ENCODE measurements at places on chromosomes 11 and 22. TPM values are rescaled to one million over a fixed set of nuclear protein-coding genes. Genes with fewer than 3 reads are reported as not detected.

DNA sequence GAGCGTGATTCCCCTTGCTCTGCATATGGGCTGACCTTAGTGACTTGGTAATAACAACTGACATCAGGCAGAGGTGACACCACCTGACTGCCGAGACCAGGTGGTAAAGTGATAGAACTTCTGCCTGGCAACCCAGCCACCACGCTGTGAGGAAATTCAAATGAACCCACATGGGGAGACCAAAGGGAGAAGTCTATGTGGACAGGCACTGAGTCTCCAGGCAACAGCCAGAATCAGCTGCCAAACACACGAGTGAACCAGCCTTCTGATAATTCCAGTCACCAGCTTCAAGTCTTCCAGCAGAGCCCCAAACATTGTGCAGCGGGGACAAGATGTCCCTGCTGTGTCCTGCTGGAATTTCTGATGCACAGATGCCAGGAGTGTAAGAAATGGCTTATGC, 29.7 kb downstream of the SPATA19 start:
- no peaks in the 10 kb centered on the region for H3K4me1 ChIP-seq
- H3K27me3 ChIP-seq, result no peaks in the 10 kb centered on the region
- no peak for DNase-seq
- H3K4me3 ChIP-seq, result no peak overlapping the region
- H3K27ac ChIP-seq, result no peak overlapping the region

- DNase-seq, result no peak
- peaks cover 26% of the 10 kb centered on the region for H3K4me1 ChIP-seq
- H3K27me3 ChIP-seq, result no peaks in the 10 kb centered on the region
- H3K27ac ChIP-seq, result peak overlapping the region; percentile 51
Observed at GRCh38 chr11:85810521-85810870, 445 bp downstream of the SYTL2 start.

- no peak overlapping the region for H3K4me3 ChIP-seq
Observed at GRCh38 chr11:63880403-63880790, 36.6 kb downstream of the RCOR2 start.

DNA sequence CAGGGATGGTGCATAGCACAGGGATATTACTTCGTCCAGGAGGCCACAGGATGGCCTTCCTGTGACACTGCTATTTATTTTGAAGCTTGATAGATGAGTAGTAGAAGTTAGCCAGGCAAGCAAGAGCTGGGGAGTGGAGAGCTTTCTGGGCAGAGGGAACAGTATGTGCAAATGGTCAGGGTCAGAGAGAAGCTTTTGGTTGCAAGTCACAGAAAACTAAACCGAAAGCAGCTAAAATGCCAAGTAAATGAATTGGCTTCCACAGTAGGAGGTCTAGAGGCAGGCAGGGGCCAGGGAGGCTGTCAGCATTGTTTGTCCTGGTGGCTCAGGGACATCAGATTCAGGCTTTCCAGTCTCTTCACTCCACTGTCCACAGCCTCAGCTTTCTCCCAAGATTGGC, 247.5 kb downstream of the GRIK4 start:
- H3K27me3 ChIP-seq, result no peaks in the 10 kb centered on the region
- DNase-seq, result no peak
- no peaks in the 10 kb centered on the region for H3K36me3 ChIP-seq
- H3K4me1 ChIP-seq, result no peaks in the 10 kb centered on the region
- no peak overlapping the region for H3K27ac ChIP-seq

DNA sequence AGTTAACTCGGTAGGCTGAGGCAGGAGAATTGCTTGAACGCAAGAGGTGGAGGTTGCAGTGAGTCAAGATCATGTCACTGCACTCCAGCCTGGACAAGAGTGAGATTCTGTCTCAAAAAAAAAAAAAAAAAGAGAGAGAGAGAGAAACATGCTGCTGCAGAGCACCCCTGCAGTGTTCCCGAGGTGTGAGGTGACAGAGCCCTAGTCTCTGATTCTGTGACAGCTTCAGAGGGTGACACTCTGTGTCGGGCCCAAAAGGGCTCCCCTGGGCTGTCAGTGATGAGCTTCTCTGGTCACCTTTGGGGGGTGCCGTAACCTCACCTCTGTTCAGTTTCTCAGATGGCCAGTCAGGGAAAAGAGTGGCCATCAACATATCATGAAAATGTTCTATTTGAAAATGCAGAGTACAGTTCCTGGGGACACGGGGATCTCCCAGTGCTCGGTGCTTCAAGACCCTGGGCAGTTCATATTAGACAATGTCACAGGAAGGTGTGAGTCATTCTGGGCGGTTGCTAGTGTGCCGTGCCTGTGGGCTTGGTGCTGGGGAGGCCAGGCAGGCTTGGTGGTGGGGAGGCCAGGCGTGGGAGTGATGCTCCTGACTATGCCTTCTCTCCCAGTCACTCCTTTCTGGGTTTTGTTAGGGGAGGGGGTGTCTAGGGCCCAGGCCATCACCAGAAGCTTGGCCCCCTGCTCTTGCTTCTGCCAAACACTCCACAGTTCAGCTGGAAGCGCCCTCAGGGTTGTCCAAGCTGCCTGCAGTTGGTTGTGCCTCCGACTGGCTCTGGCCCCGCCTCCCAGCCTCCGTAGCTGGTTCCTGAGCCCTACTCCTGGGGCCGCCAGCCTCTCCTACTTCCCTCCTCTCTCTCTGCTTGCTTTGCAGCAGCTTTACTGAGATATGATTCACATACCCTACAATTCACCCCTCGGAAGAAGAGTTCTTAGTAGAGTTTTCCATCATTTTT, 52.5 kb upstream of the CLDN5 start:
- no peak overlapping the region for H3K4me3 ChIP-seq
- no peak for DNase-seq
- H3K36me3 ChIP-seq, result no peaks in the 10 kb centered on the region
- H3K27ac ChIP-seq, result no peak overlapping the region
- no peaks in the 10 kb centered on the region for H3K27me3 ChIP-seq

DNA sequence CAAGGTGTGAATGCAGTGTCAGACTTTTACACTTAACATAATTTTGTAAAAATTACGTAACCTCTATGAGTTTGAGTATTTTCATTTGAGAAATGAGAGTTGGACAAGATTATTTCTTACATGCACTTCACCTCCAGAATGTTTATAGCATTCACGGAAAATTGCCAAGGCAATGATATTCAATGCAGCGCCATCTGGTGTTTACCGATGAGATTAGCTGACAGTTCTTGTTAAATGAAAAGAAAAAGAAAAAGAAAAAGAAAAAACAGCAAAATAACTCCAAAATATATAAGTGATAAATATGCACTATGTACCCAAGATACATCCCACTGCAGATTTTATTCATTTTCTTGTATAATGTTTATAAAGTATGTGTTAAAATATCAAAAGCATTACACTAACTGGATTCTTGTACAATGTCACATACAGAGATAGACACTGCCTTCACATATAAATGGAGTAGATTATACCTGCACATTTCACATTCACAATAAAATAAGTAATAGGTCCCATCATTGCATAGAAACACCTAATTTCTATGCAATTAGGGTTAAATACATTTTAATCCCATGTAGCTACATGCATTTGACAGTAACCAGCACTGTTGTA, 976.3 kb upstream of the FAT3 start:
- H3K27ac ChIP-seq, result no peak overlapping the region
- DNase-seq, result no peak
- no peaks in the 10 kb centered on the region for H3K27me3 ChIP-seq
- no peak overlapping the region for H3K4me3 ChIP-seq
- no peaks in the 10 kb centered on the region for H3K4me1 ChIP-seq

DNA sequence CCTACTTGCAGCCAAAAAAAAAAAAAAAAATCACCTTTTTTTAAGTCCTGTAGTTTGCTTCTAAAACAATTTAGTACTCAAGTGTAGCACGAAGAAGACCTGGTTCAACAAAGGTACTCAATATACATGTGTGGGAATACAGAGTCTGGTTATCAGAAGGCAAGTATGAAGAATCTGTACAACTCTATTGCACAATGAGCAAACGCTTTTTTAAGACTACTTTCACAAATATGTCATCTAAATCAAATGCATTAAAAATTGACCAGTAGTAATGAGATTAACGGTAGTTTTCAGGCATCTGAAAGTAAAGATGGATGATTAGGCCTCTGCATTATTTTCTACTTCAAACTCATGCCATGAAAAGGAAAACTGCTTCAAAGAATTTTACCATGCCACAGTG, 9.5 kb downstream of the CHORDC1 start:
- peaks cover 27% of the 10 kb centered on the region for H3K36me3 ChIP-seq
- no peak for DNase-seq
- no peak overlapping the region for H3K27ac ChIP-seq

DNA sequence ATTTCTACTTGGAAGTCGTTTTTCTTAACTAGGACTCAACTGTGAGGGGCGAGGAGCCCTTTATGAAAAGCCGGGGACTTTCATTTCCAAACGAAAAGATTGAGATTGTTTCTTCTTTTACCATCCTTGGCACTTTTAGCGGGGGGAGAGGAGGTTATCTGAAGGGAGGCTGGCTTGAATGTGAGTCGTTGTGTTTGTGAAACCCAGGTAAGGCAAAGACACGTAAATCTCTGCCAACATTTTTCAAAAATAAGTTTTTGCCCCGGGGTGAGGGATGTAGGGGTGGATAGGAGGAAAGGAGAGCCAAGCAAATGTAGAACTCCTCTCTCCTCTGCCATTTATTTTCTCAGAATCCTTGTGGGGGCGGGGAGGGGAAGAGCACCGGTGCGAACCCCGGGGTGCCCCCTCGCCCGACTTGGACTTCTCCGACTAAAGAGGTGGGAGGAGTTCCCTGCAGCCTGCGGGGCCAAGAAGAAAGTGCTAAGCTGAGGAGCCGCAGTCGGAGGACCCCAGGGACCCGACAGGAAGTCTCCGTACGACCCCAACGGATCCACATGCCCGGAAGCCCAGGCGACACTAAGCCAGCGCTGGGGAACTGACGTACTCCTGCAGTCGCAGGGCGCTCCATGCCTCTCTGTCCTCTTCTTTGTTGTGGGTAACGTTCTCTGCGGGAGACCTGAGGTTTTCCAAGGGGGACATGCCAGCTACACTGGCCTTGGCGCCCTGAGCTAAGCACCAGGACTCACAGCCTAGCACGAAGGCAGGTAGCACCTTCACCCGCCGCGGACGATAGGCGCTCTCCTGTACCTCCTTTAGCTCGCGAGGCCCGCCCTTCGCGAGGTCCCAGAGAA, 2.4 kb upstream of the WT1 start:
- H3K4me3 ChIP-seq, result no peak overlapping the region
- no peaks in the 10 kb centered on the region for H3K4me1 ChIP-seq
- no peak overlapping the region for H3K27ac ChIP-seq
- no peak for DNase-seq

DNA sequence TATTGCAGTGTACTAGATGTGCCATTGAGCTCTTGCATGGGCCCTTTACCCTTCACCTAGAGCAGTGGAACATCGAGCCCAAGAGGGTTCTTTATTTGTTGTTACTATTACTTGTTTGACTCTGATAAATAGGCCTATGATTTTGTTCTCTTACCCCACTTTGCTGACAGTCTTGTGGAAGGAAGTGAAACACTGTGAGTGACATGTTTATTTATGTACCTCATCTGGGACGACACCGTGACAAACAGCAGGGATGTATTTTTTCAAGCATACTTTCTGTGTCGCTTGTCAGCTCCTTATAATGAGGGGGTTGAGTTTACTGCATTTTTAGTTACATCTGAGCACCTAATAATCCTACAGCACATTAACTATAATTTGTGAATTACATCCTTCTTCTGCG, 1010.3 kb upstream of the TENM4 start:
- no peaks in the 10 kb centered on the region for H3K36me3 ChIP-seq
- H3K27ac ChIP-seq, result no peak overlapping the region
- no peaks in the 10 kb centered on the region for H3K27me3 ChIP-seq

DNA sequence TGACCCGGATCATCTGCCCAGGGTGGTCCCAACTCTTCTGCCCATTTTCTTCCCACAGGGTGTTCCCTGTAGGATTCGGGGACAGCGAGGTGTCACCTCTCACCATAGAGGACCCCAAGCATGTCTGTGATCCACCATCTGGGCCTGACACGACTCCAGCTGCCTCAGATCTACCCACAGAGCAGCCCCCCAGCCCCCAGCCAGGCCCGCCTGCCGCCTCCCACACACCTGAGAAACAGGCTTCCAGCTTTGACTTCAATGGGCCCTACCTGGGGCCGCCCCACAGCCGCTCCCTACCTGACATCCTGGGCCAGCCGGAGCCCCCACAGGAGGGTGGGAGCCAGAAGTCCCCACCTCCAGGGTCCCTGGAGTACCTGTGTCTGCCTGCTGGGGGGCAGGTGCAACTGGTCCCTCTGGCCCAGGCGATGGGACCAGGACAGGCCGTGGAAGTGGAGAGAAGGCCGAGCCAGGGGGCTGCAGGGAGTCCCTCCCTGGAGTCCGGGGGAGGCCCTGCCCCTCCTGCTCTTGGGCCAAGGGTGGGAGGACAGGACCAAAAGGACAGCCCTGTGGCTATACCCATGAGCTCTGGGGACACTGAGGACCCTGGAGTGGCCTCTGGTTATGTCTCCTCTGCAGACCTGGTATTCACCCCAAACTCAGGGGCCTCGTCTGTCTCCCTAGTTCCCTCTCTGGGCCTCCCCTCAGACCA, 24.0 kb downstream of the CSF2RB start:
- DNase-seq, result no peak
- no peaks in the 10 kb centered on the region for H3K27me3 ChIP-seq
- no peak overlapping the region for H3K4me3 ChIP-seq
- no peak overlapping the region for H3K27ac ChIP-seq
- peaks cover 4% of the 10 kb centered on the region for H3K4me1 ChIP-seq

- H3K4me3 ChIP-seq, result no peak overlapping the region
- no peak for DNase-seq
Observed at GRCh38 chr11:131218542-131218941, 151.9 kb upstream of the NTM start.

DNA sequence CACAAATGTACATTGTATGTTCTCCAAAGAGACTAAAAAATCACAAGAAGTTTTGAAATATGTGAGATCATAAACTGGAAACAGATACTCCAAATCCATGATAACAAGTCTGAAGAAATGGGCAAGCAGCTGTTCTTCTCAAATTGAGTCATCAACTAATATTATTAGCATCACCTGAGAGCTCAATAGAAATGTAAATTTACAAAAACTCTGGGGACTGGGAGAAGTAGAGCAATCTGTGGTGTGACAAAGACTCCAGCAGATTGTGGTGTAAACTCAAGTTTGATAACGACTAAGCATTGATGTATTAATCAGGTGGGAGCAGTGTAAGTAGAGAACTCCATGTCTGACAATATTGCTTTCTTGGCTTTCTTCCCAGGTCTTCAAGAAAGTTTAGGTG, 53.2 kb downstream of the GLYATL1 start:
- DNase-seq, result no peak
- H3K27ac ChIP-seq, result no peak overlapping the region
- no peaks in the 10 kb centered on the region for H3K36me3 ChIP-seq
- H3K4me3 ChIP-seq, result no peak overlapping the region

RAC2 gene
- 433 TPM for total RNA-seq

SLC43A1 gene
- 25.3 TPM for total RNA-seq

INS gene
- total RNA-seq, result not detected

TRIM48 gene
- not detected for total RNA-seq

KCNQ1 gene
- 3.4 TPM for total RNA-seq

Data from CD8-positive, alpha-beta memory T cell (primary cell).